ENCODE measurements at places on chromosomes 11 and 22.

- no peak for DNase-seq
These were observed 164.0 kb upstream of the UBASH3B start for GRCh38 chr11:122491509-122491908.

- no peak for DNase-seq
These were observed 21.6 kb downstream of the MAPK1 start for GRCh38 chr22:21845558-21846453.

- DNase-seq: no peak
These were observed 23.8 kb upstream of the TTC28 start for GRCh38 chr22:28703436-28703835.

DNA sequence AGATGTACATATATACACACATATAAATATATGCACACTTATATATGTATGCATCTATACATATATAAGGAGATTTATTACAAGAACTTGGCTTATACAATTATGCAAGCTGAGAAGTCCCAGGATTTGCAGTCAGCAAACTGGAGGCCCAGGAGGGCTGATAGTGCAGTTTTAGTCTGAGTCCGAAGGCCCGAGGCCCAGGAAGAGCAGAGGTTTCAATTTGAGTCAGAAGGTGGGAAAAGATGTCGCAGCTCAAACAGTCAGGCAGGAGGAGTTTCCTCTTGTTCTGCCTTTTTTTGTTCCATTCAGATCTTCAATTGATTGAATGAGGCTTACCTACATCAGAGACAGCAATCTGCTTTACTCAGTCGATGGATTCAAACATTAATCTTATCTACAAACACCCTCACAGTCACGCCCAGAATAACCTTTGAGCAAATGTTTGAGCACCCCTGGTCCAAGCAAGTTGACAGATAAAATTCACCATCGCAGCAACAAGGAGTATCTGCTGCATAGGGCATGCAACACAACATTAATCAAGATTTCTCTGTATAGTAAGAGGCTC lies 4.0 kb upstream of the SGSM1 start:
- no peak for DNase-seq

DNA sequence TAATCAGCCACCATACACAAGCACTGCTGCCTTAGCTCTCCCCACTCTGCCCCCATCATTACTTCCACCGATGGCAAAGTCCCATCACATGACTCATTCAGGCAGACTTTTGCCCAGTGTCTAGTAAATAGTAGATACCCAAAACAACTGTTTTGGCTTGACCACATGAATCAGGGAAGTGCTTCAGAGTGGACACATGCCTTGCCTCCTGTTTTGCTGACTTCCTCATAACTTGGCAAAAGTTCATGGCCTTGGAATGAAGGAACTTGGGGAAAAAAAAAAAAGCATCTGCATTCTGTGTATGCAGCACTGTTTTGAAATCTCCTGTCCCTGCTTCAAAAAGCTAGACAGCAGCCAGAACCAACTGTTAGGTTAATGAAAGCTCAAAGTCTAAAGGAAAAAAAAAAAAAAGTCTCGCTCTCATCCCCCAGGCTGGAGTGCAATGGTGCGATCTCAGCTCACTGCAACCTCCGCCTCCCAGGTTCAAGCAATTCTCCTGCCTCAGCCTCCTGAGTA lies 335.3 kb downstream of the FAM181B start:
- DNase-seq: no peak

- DNase-seq: no peak
These were observed 18.7 kb downstream of the DRICH1 start for GRCh38 chr22:23613193-23613972.

DNA sequence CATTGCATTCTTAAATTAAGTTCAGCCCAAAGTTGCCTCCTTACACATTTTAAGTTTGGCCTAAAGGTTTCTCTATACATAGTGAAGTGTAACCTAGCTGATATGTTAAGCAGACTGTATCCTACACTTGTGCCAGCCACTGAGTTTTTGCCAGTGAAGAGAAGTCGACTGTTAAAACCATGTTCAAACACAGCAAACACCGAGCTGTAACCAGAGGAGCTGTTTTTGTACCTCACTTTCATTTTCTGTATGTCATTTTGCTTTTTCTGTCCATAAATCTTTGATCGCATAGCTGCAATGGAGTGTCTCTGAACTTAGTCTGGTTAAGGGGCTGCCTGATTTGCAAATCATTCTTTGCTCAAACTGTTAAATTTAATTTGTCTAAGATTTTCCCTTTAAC lies 403.7 kb downstream of the LUZP2 start:
- DNase-seq: no peak

DNA sequence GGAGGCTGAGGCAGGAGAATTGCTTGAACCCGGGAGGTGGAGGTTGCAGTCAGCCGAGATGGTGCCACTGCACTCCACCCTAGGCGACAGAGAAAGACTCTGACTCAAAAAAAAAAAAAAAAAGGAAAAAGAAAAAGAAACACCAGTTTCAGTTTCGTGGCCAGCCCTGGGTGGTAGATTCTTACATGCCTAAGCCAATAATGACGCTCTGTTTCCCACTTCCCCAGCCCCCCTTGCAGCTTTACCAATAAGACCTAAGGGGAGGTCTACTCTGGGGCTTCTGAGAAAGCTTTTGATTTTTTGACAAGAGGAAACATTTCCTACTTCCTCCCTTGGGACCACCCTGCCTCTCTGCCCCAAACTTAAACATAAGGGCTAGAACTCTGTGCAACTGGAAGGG lies 30.0 kb upstream of the PTPRJ start:
- DNase-seq: peak; percentile 35

Data from mesenchymal stem cell (in vitro differentiated cells and primary cell).